AG10803 (cell line): ENCODE measurements at places on chromosomes 7 and 10.

DNA sequence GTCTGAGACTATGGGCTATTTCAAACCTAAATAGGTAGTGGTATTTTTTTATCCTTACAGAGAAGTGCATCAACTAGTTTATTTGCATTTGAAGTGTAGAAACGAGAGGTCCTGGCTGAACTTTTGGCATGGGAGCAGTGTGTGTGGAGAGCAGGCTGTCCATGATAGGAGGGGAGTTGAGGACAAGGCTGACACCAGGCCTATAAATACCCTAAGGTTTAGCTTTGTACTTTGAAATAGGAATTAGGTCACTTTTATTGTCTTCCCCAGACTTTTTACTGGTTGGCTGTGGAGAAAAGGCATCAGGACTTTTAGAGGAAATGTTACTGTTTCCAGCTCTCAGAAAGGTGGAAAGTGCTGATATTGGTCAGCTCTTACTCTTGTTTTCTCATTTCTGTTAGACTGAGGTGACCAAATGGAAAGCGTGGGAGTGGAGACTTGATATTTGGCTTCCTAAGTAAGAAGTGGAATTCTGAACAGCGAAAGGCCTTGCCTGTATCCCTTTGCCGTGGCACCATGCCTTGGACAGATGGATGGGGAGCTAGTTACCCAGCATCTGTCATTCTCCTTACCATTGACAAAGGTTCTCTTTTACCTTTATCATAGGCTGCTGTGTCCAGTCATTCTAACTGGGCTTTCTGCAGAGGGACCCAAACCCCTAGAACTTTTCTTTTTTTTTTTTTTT, 46.0 kb downstream of the GBF1 start:
- no peak for DNase-seq

GRCh38 chr7:913736-914520, 37.6 kb downstream of the GET4 start:
- DNase-seq: no peak

GRCh38 chr10:45220931-45221330, 94.5 kb downstream of the OR13A1 start:
- no peak for DNase-seq

DNA sequence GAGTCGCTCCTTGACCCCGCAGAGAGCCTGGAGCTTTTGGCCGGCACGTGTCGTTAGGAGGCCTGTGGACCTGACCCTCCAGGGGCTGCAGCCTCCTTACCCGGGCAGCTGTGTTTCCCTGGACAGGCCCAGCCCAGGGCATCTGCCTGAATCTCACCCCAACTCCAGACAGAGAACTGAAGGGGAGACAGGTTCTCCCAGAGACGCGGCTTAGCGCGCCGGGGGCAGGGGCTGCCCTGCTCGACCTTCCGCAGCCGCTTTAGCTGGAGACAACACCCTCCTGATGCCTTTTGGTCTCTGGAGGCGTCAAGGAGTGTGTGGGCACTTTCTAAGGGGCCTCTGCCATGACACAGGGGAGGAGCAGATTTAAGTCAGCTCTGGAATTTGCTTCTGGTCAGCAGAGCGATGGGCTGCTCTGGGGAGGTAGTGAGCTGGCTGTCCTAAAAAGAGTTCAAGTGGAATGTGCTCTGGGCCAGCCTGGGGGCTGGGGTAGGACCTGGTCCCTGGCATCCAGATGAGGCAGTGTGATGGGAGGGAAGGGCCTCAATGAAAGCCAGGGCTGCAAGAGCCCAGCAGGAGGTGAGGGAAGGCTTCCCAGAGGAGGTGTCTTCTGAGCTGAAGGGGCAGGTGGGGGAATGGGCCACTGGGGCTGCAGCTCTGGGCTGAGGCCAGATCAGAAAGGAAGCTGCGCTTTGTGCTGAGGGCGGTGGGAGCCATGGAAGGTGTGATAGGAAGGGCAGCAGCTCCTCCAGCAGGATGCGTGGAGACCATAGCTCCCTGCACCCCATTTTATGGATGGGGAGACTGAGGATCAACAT, 5.8 kb downstream of the GRIFIN start:
- no peak for DNase-seq

DNA sequence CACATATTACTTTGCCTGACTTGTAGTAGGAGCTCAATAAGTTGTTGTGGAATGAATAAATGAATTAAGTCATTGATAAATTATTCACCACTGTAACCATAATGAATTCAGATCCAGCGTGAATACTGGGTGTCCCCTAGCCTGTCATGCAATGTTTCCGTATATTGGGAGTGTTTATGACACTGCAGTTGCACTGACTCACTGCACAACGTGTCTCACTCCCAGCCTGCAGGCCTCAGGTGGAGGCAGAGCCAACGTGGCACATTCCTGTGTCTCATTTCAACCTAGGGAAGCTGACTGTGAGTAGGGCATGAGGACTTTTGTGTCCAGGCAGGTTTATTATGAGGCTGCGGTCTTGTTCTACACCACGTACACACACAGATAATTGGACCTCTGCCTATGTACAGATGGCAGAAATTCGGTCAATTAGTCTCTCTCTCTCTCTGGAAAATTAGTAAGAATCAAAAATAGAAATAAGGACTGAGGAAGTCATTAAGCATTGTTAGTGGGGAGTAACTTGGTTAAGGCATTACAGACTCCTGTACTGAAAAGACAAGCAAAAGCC, 299.1 kb upstream of the IGFBP3 start:
- peak; percentile 63 for DNase-seq

- peak; percentile 36 for DNase-seq
These were observed 507 bp downstream of the SAR1A start for GRCh38 chr10:70169649-70170364.

- DNase-seq: no peak
These were observed 35.2 kb upstream of the ITPRID1 start for GRCh38 chr7:31478721-31479120.

DNA sequence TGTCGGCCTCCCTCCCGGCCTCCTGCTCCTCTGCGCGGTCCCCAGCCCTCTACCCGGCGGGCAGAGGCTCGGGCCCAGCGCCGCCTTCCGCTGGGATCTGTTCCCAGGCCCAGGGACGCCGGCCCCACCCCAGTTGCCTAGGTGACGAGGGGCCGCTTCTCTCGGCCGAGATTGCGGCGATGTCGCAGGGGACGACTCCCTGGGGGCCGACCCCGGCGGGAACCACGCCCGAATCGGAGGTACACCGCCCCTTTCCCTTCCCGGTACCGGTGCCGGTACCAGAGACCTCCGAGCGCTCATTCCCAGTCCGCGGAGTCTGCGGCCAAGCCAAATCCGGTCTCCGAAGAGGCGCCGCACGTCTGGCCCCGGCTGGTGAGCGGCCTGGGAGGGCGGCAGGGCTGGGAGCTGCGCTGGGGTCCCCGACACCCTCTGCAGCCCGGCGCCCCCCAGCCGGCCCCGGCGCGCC, at the start of gene CABCOCO1:
Gene CABCOCO1, plus strand, starts transcription at position 136 of the 466 bp plus-strand sequence. Its CDS starts 44 bp downstream, at position 180.
- peak; percentile 58 for DNase-seq

- DNase-seq: no peak
These were observed 37.5 kb downstream of the PDK4 start for GRCh38 chr7:95558864-95559263.

DNA sequence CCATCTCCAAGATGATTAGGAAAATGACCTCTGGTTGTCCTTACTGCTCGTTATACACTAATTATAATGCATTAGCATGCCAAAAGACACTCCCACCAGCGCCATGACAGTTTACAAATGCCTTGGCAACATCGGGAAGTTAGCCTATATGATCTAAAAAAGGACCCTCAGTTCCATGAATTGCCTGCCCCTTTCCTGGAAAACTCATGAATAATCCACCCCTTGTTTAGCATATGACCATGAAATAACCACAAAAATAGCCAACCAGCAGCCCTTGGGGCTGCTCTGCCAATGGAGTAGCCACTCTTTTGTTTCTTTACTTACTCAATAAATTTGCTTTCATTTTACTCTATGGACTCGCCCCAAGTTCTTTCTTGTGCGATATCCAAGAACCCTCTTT, 41.6 kb upstream of the KCNMA1 start:
- no peak for DNase-seq

DNA sequence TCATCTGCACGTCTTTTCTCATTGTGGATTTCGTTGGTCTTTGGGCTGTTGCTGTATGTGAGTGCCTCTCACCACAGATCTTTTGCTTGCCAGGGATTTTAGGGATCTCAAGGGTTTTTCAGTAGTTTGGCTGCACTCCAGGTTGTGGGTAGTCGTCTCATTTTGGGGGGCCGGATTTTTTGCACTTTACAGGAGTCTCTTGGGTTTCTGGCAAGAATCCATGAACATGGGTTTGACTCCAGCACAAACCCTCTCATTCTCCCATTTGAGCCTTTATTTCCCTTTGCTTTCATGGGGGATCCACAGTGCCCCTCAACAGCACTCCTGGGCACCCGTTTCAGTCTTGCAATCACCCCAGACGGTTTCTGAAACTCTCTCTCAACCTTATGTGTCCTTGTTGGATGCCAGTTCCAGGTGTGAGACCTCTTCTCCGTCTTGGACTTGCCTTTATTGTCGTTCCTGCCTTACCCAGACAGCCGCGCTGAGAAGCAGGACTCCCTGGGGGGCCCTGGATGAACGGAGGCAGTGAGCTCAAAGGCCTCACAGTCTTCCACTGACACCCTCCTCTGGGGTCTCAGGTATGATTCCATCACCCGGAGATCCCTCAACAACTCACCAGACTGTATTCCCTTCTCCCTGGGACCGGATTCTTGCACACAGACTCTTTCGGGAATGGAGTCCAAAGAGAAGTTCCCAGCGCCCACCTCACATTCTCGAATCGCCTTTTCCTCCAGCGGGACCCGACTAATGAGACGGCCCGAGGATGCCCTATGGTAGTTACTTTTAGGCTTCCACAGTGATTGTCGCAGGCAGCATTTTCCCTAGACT, 18.8 kb upstream of the ZNF273 start:
- DNase-seq: no peak

DNA sequence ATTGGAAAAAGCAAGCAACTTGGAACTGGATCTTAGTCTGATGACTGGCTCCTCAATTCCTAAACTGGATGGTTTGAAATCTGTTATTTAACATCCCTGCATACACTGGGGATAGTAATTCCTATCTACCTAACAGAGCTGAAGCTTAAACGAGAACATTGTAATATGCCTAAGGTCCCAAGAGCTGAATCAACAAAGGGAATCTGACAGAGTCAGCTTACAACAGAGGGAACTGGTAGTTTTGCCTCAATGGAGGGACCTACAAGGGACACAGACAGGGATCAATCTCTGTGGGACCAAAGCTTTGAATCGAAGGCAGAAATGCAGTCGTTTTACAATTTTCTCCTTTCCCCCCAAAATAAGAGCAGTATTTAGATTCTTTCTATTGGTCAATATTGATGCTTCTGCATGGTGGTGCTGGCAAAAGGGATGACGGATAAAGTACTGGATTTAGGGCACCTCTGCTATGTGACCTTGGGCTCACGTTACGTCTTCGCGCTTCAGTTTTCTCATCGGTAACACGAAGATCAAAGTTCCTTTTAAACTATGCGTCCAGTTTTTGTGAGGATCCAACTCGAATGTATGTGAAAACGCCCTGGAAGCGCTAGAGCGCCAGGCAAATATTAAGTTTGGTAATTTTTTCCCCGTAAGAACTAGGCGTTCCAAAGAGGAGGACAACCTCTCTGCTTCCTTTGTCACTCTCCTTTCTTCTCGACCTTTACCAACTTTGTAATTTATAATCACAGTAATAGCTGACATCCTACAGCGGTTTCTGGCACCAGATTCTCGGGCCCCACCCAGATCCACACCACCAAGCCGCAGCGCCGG, 1.1 kb downstream of the ACTR1A start:
- no peak for DNase-seq

DNA sequence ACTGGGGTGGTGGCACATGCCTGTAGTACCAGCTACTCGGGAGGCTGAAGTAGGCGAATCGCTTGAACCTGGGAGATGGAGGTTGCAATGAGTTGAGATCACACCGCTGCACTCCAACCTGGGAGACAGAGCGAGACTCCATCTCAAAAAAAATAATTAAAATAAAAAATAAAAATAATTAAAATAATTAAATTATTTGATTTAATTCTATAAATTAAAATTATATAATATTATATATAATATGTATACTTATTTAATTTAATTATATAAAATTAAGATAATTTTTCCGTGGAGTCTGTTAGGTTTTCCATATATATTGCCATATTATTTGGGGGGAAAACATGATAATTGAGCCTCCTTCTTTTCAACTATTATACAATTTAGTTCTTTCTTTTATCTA, 12.0 kb downstream of the WIPF3 start:
- no peak for DNase-seq

- DNase-seq: no peak
These were observed 144.8 kb downstream of the ICA1 start for GRCh38 chr7:8117195-8117594.

- DNase-seq: no peak
These were observed 39.4 kb downstream of the EN2 start for GRCh38 chr7:155497149-155497901.

DNA sequence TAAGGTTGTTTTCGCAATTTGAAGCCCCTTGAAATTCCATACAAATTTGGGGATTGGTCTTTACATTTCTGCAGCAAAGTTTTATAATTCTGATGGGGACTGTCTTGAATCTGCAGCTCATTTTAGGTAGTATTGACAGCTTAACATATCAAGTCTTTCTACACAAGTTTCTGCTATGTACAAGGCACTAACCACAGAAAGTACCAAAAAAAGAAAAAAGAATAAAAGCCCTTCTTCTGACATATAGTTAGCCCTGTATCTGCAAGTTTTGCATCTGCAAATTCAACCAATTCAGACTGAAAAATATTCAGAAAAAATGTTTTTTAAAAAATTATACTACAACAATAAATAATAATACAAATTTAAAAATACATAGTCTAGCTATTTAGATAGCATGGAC, 15.3 kb downstream of the POT1 start:
- no peak for DNase-seq

DNA sequence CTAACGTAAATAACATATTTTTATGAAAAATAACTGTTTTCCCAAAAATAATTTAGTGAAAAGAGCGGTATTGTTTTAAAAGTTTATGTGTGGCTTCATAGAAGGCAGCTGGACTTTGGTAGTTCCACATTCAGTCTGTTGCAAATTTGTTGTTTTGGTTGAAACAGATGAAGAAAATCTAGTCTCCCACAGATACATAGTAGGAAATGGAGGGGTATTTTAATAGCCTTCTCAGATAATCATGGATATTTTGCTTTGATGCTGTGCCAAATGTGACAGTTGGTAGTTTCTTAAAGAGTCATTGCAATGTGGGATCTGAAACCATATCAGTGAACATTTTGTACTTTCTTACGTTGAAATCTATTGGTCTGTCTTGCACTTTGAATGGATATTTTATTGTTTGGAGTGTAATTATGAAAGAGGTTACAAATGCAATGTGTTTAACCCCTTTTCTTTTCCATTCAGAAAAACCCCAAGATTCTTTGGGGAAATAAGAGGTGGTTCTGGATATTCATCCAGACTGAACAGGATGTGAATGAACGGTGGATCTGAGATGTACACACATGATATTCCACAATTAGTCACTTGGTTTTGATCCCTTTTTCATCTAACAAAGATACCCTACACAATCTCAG, 10.4 kb downstream of the ZNF365 start:
- DNase-seq: no peak
